ENCODE measurements at places on chromosomes 16 and 17. TPM values are rescaled to one million over a fixed set of nuclear protein-coding genes. Genes with fewer than 3 reads are reported as not detected.

DNA sequence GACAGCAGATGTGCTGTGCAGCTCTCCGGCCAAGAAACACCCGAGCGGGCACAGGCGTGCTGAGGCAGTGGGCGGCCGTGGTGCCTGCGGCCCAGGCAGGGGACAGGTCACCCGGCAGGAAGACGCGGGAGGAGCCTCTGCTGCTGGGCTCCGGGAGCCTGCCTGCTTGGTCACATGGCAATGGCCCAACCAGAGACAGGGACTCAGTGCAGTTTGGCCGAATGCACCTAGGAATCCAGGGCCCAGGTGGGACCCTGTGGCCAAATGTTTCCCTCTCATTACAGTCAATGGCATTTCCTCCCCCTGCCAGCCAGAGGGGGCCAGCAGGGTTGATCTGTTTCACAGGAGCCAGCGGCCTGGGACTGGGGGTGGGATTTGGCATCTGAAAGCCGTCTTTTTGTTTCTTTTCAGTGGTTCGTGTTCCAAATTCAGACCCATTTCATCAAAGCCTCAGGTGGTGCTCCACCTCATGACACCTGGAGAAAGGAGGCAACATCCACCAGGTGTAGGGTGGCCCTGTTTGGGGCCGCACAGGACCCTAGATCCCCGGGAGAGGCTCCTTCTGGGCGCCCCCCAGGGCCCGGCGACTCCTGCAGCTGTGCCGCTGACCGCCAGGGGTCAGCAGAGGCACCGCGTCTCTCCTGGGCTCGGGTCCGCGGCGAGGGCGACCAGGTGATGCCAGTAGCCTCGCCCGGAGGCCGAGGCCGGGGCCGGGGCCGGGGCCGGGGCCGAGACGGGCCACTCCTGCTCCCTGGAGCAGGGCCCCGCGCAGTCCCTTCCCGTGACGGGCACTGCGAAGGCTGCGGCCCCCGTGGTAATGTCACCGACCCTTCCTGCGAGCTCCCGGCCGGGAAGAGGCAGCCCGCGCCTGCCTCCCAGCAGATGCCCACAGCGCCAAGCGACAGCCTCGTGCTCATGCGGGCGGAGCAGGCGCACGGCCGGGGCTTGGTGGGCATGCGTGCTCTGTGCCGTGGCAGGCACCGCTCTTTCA, 118.5 kb downstream of the C16orf78 start:
- peak; percentile 29 for DNase-seq

The MAFG gene
- 10.4 TPM for polyA plus RNA-seq

- no peak for DNase-seq
These were observed 3.8 kb upstream of the ZNF764 start for GRCh38 chr16:30562021-30562420.

The TPPP3 gene
- polyA plus RNA-seq = 54.6 TPM

GRCh38 chr17:65553646-65554552, 7.5 kb downstream of the AXIN2 start:
- DNase-seq = no peak

The GUCY2D gene
- polyA plus RNA-seq = 0.35 TPM

The ZNF668 gene
- 4.1 TPM for polyA plus RNA-seq

DNA sequence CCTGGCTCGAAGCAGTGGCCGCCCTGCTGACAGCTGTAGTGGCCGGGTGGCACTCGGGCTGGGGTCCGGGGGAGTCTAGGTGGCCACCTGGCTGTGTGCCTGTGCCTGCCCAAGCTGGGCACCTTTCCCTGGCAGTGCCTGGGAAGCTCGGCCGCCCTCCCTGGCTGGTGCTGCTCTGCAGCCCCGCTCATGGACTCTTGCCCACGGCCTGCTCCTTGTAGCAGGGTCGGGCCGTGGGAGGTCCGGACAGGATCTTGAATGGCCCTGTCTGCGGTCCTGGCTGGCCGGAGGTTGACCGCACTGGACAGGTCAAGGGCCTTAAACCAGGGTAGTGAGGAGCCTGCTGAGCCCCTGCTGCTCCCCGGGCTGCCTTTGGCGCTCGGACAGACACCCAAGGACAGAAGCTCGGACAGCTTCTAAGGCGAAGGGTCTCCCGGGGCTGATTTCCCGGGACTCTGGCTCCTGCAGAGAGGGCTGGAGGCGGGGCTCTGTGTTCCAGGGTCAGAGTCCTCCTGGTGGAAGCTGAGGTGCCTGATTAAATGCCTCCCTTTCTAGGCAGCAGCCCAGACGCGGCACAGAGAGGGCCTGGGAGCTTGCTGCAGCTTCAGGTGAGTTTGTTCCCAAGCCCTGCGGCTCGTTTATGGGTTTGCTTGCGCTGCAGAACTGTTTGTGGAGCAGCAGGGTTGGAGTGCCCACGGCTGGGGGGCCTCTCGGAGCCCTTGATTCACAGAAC, 6.0 kb downstream of the CAPN15 start:
- DNase-seq = no peak

DNA sequence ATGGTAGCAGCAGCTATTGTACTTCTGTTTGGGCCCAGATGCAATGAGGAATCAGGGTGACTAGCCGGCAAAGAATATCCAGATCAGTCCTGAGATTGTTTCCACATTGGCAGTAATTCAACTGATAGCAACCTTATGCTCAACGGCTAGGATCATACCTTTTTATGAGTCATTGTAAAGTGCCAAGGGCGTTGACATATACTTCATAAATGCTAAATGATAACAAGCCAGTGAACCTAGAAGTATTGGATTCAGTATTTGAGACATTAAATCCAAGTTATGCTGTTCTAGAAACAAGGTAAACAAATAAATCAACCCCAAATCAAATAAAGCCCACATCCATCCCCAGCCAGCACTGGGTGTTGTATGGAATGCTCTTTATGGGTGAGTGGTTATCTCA, 207.1 kb upstream of the ZFHX3 start:
- no peak for DNase-seq

DNA sequence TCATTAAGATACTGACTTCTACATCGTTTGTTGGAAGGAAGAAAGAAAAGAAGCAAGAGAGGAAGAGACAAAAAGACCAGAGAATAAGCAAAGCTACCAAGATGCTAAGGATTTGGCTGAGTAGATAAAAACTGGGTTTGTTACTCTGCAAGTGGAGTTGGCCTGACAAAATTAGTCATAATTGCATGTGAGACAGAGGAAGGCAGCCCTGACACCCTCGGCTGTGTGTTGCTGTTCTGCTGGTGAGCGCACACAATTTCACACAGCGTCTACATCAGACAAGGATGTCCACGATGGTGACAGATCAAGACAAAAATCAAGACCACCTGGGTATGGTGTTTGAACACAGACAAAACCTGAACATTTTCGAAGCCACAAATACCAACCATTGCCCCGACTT, 75.4 kb upstream of the FA2H start:
- DNase-seq = no peak

DNA sequence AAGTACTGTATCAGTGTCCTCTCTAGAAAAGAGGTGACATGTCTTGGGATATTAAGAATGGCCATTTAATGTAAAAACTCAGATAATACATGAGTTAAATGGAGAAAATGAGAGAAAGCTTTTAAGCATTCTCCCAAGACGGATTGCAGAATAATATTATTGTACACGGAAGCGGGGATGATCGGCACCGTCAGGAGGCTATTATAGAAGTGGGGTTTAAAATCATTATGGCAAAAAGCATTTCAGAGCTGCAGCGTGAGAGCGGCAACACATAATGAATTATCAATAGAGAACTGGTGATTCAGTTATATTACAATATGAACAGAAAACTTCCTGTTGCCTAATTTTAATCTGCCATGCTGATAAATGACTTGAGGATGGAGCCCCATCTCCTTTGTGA, 261.7 kb upstream of the IRX3 start:
- no peak for DNase-seq

The TM4SF5 gene
- polyA plus RNA-seq = 1.5 TPM

DNA sequence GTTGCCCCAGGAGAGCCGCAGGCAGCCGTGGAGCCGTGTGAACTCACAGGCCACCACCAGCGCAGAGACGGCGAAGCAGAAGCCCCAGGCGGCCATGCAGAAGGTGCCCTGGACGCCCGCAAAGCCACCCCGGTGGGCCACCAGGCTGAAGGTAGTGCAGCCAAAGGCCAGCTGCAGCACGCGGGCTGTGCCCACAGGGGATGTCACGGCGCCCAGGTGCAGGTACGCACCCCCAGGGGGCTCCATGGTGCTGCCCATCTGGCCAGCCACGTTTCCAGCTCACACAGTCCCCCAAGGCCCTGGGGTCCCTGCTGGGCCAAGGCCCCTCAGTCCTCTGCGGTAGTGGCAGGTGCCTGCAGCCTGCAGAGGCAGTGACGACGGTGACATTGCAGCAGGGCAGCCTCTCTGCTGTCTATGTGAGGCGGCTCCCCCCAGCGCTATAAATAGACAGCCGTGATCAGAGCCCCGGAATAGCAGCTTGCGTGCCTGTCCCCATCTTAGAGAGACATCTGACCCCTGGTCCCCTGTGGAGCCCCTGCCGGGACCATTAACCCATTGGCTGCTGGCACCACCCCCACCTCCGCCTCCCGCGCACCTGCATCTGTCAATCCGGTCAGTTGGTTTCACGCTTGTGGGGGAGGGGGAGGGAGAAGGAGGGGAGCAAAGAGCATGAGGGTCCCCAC, 4.5 kb upstream of the PYCR1 start:
- no peak for DNase-seq

DNA sequence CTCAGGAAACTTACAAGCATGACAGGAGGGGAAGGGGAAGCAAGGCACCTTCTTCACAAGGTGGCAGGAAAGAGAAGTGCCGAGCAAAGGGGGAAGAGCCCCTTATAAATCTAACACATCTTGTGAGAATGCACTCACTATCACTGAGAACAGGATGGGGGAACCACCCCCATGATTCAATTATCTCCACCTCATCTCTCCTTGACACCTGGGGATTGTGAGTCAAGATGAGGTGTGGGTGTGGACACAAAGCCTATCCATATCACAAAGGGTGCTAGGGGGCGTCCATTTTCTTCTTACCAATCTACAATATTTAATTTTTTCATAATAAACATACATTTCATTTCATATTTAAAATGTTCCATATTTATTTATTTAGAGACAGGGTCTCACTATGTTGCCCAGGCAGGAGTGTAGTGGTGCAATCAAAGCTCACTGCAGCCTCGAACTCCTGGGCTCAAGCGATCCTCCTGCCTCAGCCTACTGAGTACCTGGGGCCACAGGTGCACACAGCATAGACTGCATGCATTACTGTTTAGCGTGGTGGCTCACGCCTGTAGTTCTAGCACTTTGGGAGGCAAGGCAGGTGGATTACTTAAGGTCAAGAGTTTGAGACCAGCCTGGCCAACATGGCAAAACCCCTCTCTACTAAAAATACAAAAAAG, 26.5 kb upstream of the FAAP100 start:
- no peak for DNase-seq

DNA sequence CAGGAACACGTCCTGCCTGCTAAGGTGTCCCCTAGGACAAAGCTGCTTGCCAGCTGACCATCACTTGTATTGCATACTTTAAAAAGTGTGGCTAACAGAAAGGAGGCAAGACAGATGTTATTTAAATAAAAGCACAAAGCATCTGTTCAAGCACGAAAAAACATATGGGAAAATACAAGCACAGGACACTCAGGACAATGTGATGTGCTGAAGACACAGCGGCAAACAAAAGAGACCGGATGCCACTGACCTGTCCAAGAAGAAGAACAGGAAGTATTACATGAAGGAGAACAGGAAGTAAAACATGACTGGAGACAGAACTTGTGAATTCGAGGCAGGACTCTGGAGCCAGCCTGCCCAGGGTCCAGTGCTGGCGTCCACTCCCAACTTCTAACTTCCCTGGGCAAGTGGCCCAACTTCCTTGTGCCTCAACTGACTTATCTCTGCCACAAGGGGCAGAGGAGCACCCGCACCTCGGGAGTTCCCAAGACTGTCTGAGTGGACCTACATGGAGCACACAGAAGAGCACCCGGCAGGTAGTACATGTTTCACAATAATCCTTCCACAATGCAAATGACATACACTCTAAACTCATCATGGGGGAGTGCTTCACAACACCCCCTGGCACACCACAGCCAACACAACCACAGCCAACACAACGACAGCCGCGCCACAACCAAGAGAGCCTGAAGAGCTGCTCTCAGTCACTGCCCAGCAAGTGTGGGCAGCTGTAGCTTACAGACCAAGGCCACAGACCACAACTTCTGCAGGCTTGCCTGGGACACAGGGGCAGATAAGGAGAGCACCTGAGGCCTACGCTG, 36.6 kb downstream of the ANKRD11 start:
- DNase-seq = no peak

GRCh38 chr17:68176718-68177117, 71.1 kb upstream of the AMZ2 start:
- DNase-seq = no peak

The SSTR5 gene
- polyA plus RNA-seq = 0.21 TPM

Data from right renal cortex interstitium (tissue), 3 donors.